ENCODE measurements at places on chromosomes 6 and 20.

DNA sequence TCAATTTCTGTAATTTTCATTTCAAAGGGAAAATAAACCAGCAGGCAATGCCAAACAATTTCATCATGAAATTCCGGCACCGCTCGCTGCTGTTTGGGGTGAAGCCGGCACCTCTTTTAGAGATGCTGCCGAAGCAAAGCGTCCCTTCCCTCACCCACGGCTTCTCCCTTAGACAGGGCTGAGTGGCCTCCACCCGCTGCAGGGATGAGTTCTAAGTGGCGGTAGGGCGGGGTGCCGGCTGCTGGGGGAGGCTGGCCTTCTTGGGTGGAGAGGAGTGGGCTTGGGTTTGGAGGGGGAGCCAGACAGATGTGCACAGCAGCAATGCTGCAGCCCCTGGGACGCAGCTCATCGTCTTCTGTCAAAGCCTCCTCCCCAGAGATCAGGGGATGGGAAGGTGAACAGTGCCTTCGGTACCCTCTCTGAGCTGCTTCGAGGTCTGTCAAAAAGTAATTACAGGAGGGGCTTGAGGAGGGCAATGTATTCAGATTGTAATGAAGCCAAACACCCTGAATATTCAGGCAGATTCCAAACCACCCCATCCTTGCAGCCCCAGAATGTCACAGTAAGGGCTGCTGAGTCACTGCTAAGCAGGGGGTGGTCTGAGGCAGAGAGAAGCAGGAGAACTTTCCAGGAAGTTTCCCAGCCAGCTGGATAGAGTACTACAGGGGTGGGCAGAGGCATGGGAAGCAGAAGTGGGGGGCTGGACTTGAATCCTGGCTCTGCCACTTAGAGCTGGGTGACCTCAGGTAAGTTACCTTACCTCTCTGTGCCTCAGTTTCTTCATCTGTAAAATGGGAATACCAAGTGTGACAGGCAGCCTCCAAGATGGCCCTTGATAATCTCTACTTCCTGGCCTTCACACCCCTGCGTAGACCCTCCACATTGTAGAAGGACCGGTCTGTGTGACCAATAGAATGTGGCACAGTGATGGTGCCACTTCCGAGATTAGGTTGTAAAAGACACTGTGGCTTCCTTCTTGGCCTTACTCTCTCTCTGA is 96.6 kb downstream of the SULF2 start:
- no peak for DNase-seq

DNA sequence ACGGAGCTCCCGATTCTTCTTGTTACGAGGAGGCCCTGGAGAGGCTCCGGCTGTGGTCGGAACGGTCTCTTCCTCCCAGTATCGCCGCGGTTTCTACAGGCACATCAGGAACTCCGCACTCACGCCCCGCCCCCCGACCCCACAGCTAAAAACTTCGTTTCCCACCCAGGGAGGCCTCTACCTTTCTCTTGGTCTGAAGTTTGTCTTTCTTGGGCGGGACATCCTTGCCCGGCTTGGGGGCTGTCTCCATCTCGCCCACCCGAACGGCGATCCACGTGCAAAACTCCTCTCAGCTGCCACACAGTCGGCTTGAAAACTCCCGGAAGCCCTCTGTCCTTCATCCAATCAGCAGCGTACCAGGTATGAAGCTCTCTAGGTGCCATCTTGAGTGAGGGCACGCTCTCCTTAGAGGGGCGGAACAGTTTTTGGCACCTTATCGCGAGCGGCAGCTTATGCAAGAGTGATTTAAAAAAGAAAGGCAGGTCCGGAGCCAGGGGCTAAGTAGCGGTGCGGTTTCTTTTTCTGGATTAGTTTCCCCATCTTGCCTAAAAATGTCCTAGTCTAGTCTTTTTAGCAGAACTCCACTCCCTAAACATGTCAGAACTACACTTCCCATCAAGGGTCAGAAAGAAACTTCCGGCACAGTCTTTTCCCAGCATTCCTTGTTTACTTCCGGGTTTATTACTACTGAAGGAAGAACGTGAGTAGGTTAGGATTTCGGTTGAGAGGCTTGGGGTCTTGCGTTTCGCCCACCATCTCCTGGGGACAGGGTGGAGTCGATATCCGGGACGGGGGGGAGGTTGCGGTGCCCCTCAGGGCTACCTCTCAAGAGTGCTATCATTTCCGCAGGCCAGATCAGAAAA is at the start of the genes PFDN6 and WDR46:
TSS of gene PFDN6 (plus strand) at position 681 of the 863 bp plus-strand sequence. CDS start 256 bp downstream, outside the sequence.
TSS of gene WDR46 (minus strand) at position 319 of the 863 bp plus-strand sequence. CDS start at position 250, 69 bp downstream.
- no peak for DNase-seq

- DNase-seq = no peak
Observed at GRCh38 chr6:27295301-27296079, 16.6 kb downstream of the POM121L2 start.

DNA sequence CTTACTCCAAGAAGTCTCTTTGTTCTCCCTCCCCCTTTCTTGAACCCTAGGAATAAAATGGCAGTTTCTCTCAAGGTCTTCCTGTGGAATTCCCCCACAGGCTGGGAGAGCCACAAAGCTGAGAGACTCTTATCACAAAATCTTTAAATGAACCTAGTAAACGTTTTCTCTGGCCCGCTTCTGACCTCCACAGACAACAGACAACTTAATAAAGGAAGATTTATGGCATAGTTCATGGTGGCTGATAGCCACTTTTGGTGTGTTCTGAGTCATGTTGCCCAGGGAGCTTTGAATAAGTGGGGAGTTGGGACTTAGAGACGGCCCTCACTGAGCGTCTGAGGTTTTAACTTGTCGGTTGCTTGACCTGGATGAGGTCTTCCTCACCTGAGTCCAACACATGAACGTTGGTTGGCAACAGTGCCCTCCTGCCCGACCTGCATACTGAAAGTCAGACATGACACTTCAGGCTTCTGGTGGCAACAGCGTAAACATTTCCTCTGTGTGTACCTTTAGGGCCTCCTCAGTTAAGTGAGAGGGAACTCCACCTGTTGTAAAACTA is 124.1 kb downstream of the FOXO3 start:
- DNase-seq = no peak

GRCh38 chr6:136963259-136963658 is 41.2 kb downstream of the SLC35D3 start:
- no peak for DNase-seq

DNA sequence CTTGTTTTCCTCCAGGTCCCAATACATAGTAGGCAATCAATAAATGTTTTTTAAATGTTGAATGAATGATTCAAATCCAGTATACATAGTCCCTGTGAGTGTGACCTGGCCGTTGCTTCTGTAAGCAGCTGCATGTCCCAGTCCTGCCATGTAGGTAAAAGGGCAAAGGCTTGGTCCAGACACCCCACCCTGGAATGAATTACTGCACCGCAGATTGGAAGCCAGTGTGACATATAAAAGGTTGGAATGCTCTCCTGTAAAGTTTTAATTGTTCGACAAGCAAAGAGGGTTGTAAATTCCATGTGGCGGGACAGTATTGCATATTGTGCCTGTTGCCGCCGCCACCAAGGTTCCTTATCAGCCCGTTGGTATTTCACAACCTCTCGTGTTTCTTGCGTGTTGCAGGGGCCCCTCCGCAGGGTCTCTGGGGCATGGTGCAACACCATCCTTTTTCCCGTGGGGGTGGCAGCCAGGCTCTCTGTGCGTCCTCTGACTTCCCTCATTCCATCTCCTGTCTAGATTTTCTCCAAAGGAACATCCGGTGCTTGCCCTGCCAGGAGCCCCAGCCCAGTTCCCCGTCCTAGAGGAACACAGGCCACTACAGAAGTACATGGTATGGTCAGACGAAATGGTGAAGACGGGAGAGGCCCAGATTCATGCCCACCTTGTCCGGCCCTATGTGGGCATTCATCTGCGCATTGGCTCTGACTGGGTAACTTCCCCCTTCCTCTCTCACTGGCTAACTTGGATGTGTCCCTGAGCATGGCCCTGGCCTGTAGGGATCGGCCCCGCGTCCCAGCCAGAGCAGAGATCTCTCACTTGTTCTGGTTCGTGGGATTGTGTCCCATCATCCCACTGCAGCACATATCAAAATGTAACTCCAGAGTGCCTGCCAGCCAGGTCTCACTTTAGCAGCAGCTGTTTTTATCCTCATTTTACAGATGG is 20.3 kb downstream of the POFUT1 start:
- DNase-seq = no peak

- DNase-seq = no peak
Observed at GRCh38 chr20:35971981-35972380, 3.6 kb downstream of the CNBD2 start.

GRCh38 chr6:35080016-35080680 is 61.0 kb downstream of the TCP11 start:
- no peak for DNase-seq

GRCh38 chr6:98054453-98054852 is 771.4 kb upstream of the MMS22L start:
- DNase-seq = no peak

- DNase-seq = no peak
Observed at GRCh38 chr20:46243707-46244628, 64.3 kb downstream of the CDH22 start.

GRCh38 chr20:57693002-57693582 is 16.7 kb downstream of the PMEPA1 start:
- DNase-seq = no peak

- DNase-seq = no peak
Observed at GRCh38 chr20:38932457-38933120, 6.4 kb downstream of the FAM83D start.

GRCh38 chr6:168528474-168529095 is 87.6 kb downstream of the SMOC2 start:
- no peak for DNase-seq

- DNase-seq = peak; percentile 36
Observed at GRCh38 chr6:111997078-111997852, 56.6 kb upstream of the CCN6 start.

DNA sequence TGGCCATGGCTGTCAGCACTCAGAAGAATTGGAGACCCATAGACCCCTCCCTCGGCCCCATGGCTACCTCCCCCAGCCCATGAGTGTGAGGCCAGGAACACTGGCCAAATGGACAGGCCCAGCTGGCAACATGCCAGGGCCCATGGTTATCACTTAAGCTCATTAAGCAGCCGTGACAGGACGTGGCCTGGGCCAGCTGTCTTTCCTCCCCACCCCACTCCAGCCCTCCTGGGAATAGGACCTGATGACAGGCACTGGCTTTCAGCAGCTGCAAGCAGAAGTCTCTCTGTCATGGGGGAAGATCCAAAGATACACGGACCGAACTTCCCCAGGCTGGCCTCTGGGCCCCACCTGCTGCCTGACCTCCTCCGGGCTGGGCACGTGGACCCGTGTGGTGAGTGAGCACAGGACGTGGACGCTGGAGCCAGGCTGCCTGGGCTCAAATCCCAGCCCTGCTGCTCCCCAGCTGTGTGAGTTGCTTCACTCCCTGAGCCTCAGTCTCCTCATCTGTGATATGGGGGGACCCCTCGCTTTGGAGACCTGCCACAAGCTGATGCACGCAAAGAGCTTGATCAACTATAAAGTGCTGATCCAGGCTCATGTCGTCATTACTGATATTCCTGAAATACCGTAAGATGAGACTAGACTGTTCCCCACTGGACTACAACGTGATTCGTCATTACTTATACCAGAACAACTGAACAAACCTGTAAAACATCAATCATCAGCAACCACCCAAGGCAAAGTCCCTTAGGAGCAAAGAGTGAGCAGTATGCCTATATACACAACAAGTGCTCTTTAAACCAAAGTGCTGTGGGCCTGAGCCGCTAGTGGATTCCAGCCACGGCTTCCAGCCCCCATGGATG is 22.0 kb upstream of the VSTM2L start:
- DNase-seq = no peak

DNA sequence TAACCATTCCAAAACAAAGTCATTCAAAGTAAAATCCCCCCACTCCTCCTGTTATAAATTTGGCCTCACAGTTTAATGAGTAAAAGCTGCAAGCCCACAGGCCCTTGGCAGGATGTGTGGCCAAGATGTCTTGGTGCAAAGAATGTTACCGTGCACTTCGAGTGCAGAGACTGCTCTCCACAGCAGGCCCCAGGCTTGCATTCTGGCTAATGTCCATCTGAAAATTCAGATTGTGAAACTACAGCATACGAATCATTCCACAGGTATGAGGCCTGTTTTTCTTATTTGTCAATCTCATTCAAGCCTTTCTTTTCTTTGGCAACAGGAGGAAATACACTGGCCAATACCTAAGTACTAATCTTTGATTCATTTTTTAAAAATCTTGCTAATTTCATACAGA is 7.1 kb downstream of the RPS6KA2 start:
- DNase-seq = no peak

- DNase-seq = no peak
Observed at GRCh38 chr20:16147916-16148315, 425.3 kb downstream of the KIF16B start.

GRCh38 chr20:15026759-15027158 is 689.3 kb upstream of the FLRT3 start:
- DNase-seq = no peak

DNA sequence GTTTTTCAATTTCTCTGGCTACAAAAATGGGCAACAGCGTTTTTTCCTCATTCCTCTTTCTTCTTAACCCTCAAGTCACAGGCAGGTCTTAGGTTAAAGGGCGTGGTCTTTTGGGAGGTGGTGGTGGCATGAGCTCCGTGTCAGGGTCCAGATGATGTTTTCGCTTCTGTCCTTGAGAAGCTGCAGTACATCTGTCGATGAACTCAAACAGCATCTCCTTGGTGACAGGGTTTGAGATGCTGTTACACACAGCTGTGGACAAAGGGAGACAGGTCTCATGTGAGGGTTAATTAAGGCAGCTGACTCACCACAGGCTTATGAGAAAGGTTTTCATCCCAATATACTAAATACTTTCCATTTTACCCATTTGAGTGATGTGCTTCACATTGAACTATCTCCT is 350.8 kb downstream of the RNGTT start:
- no peak for DNase-seq

DNA sequence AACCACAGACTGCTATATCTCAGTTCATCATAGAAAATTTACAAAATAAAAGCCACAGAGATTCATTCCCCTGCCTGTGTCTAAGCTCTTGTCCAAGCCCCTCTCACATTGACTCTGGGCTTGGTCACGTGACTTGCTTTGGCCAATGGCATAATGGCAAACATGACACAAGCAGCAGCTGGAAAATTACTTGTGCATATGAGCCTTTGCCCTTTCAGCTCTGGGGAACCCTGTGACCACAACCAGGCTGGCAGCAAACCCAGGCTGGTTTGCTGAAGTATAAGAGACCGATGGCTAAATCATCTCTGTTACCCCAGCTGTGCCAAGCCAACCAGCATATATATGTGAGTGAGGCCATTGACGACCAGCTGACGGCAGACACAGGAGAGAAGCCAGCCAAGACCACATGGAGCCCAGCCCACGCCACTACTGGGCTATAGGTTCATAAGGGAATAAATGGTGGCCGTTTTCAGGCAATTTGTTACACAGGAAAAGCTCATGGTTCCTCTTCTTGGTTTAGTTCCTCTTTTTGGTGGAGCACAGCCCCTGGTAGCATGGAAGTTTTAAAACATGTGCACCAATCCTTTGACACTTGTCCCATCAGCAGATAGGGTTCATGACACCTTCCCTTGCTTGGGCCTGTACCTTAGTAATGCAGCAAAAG is 31.8 kb upstream of the RSPO4 start:
- no peak for DNase-seq

GRCh38 chr6:111781041-111781708 is 92.1 kb downstream of the FYN start:
- DNase-seq = no peak

DNA sequence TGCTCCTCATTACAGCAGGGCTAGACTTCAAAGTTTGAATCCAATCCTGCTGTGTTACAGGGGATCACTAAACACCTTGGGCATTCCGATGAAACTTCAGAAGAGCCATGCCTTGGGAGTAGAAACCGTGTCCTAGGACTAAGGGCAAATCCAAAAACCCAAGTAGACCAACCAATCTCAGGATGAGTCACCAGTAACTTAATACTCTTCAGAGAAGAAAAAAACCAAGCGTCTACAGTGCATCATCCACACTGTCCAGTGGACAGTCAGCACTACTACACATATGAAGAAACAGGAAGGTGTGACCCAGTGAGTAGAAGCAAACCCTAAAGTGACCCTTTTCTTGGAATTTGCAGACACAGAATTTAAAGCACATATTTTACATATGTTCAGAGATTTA is 39.5 kb upstream of the VAPB start:
- DNase-seq = no peak

All from activated gamma-delta T cell (primary cell).